ENCODE measurements at places on chromosomes 2 and 18.

DNA sequence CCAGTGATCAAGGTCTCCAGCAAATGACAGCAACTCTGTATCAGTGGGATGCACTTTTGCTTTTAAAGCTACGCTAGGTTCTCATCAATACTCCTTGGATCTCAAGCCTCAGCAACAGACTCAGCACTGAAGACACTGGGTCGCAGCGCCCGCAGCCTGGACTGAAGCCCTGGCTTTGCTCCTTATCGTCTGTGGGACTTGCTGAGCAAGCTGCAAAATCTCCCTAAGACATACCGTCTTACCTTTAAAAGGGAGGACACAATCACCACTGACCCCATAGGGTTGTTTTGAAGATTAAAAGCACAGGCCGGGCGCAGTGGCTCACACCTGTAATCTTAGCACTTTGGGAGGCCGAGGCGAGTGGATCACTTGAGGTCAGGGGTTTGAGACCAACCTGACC is 8.1 kb downstream of the CYB5A start:
- DNase-seq: no peak

- DNase-seq: no peak
Observed at GRCh38 chr2:235521844-235522243, 28.0 kb downstream of the AGAP1 start.

- DNase-seq: no peak
Observed at GRCh38 chr2:122182616-122183355, 427.3 kb downstream of the TSN start.

- DNase-seq: no peak
Observed at GRCh38 chr2:136131961-136132824, 14.2 kb upstream of the CXCR4 start.

DNA sequence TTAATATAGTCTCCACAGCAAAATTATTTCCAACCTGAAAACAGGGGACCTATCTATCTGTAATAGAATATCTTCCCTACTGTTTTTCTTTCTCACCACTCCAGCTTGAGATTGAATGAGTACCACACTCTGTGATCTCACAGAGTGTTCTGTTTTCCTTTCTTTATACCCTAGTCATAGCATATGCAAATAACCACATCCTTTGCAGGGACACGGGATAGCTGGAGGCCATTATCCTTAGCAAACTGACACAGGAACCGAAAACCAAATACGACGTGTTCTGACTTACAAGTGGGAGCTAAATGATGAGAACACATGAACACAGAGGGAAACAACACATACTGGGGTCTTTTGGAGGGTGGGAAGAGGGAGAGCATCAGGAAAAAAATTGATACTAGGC is 224.7 kb downstream of the SLC8A1 start:
- DNase-seq: no peak

- no peak for DNase-seq
Observed at GRCh38 chr2:143321994-143322393, 192.8 kb downstream of the ARHGAP15 start.

DNA sequence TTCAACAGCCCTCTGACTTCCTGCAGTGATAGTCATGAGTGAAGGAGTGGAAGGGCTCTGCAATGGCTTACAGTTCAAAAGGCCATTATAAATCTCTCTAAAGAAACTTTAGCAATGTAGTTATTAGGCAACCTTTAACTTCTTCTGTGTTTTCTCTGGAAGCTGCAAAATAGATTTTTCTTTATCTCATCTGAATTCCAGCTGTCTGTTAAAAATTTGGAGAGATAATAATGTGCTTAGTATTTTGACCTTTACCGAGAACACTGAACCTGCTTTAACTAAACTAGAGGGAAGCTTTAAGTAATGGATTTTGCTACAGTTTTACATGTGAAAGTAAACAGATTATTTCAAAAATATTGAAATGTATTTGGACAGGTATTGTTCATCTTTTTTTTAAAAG is 847.9 kb downstream of the ERBB4 start:
- no peak for DNase-seq

DNA sequence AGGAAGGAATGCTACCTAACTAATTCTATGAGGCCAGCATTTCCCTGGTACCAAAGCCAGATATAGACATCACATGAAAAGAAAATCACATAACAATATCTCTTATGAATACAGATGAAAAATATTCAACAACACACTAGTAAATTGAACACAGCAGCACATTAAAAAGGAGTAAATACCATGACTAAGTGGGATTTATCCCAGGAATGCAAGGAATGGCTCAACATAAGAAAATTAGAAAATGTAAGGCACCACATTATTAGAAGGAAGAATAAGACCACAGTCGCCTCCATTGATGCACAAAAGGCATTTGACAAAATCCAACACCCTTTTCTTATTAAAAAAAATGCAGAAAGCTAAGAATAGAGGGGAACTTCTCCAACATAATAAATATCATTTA is 133.9 kb downstream of the TTC32 start:
- DNase-seq: no peak

GRCh38 chr2:99899882-99900281 is 242.5 kb downstream of the AFF3 start:
- no peak for DNase-seq

DNA sequence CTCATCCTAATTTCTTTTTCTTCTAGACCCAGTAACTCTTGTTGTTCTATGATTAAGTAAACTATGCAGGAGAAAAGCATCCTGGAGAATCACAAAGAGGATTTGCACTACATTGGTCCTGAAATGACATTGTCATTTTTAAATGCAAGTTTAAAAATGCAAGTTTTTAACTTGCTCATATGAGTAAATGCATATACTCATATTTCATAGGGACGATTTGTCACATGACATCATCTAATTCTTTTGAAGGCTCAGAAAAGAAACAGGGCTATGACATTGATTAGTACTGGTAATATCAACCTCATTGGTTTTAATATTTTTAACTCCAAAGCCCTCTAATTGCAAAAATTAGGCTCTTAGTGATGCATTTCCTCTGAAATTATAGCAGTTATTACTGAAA is 324.4 kb downstream of the LRRTM1 start:
- no peak for DNase-seq

DNA sequence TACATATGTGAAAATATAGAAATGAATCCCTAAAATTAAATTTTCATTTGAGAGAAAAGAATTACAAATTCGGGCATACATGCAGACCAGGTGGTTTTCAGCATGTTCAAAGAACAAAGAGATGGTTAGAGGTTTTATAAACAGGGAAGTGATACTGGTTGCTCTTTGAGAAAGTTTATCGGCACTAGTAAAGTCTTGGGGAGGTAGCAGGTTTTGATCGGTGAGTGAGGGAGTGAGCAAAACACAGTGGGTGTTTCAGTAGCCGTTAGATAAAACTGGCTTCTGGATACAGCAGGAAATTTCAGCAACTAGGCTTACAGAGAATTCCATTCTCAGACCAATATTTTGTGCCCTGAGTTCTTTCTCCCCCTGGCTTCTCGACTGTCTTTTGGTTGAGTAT is 51.1 kb downstream of the DSC3 start:
- DNase-seq: no peak

DNA sequence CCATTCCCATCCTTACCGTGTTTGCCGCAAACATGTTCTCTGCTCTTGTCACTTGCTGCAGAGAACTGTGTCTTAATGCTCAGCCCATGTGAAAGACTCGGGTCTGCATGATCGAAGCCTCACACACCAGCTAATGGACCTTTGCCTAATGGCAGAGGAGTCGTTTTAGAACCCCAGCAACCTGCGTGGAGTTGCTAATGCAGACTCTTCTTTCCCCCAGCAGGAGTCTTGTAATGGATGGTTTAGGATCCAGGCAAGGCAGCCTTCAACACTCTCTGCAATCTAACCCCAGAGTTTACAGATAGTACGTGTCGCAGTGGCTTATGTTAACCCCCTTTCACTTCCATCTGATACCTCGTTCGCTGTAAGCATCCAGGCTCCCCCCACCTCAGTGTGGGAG is 316.4 kb downstream of the AGAP1 start:
- DNase-seq: no peak

- DNase-seq: no peak
Observed at GRCh38 chr2:217244815-217245214, 385.0 kb upstream of the TNP1 start.

- no peak for DNase-seq
Observed at GRCh38 chr18:42131066-42131929, 176.3 kb downstream of the PIK3C3 start.

- peak; percentile 81 for DNase-seq
Observed at GRCh38 chr2:238108423-238109183, 8.5 kb downstream of the ESPNL start.

GRCh38 chr2:165122521-165122920 is 81.3 kb downstream of the SCN3A start:
- DNase-seq: no peak

DNA sequence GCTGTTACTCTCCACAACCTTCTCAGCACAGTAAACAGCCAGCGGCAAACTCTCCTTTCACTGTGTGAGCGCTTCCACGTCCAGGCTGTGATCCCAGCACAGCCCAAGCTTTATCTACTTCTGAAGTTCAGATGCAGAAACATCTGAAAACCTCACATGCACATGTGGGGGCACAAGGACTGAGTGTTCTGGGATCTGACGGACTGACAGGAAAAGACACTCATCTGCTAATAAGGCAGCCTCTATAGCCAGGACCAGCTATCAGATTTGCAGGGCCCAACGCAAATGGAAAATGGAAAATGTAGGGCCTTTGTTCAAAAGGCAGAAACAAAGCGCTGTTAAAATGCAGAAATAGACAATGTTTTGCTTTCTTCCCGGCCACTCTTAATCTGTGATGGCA is 133.8 kb upstream of the ARHGAP28 start:
- DNase-seq: no peak

- no peak for DNase-seq
Observed at GRCh38 chr2:113192459-113193100, 18.8 kb downstream of the PSD4 start.

DNA sequence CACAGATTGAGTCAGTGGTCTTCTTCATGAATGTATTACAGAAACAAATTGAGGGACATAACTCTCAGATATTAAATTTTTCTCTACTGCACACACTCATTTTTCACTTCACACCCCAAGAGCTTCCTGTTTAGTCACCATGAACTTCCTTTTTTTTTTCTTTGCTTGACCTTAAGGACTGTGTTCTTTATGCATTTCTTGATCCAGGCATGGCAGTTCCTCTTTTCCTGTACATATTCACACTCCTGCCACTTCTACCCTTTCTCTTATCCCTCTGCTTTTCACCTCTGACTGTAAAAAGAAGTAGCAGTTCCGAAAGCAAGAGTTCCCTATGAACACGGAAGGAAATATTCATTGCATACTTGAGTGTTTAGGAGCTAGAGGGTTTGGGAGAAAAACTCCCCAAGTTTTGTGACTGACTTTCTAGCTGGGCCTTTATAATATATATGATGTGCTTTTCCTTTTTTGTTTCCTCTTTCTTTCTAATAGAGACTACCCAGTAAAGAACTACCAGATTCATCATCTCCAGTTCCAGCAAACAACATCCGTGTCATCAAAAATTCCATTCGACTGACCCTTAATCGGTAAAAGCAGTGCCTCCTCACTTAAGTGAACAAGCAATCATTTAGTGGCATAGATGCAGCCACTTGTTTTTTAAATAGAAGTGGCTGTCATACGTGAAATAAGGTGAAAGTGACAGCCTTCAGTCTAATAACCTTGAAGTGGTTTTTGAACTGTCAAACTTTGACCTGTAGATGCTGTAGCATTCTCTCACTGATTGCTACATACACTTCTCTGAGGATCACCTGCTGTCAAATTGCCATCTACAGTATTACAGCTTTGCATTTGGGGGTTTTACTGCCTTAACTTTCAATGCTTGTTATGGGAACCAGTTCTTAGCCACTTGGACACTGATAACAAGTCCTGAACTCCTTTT is 40.8 kb downstream of the PAPOLG start:
- no peak for DNase-seq

- no peak for DNase-seq
Observed at GRCh38 chr2:182650704-182651103, 65.4 kb upstream of the DNAJC10 start.

DNA sequence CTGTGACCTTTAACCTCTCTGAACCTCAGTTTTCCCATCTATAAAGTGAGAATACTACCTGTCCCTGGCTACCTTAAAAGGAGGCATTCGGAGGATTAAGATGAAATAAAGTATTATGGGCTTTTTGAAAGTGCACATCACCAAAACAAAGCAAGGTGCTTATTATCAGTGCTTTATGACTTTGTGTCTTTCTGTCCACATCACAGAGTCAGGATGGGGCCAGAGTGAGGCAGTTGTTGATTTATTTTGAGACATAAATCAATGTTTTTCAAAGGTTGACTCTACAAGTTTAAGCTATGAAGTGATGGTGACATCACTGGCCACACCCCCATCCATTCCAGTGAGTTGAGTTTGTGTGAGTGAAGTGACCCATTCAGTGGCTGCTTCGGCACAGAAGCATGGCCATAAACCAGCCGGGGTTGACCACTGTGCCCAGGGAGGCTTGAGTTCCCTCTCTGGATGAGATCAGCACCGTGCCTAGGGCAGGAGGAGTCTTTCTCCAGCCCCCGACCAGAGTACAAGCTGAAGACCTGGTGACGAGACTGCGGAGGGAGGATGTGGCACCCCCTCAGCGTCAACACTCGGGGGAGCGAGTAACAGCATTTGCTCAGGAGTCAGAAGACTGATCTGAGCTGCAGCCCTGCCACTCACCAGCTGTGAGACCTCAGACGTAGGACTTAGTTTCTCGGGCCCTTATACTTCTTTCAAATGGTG is 89.0 kb upstream of the PPP1CB start:
- DNase-seq: no peak

DNA sequence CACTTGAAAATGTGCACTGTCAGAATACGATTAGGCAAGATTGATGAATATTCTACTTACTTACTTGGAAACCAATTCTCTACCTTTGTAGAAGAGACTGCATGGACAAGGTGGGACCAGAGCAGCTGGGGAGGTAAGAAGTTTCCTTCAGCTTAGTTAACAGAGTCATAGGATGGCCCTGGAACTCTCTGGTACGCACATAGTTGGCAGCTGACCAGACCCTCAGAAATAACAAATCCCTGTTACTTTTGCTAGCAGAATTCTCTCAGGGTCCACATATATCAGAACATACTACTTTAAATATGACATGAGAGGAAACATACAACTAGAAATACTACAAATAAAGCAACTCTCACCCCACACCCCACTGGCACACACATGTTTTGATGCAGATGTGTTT is 24.8 kb upstream of the STAT1 start:
- DNase-seq: no peak

- no peak for DNase-seq
Observed at GRCh38 chr2:29583104-29583503, 338.3 kb downstream of the ALK start.

DNA sequence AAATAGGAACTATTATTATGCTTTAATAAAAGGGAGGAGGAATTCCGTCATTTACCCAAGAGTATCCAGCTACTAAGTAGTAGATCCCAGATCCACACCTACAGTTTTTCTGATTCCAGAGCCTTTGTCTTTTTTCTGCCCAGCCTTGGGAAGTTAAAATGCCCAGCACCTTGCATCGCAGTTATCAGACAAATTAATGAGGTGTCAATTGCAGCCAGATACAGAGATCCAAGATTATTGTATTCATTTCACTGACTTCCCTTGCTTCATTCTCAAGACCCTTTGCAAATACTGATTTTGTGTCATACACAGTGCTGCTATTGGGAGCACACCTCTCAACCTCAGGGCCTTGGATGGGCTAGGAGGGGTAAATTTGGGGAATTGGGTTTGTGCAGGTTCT is 1.1 kb downstream of the IL18R1 start:
- no peak for DNase-seq

Data from mesenteric fat pad (tissue), 1 donor.